GF-D8 (cell line): ENCODE measurements at places on chromosomes 2 and 18.

DNA sequence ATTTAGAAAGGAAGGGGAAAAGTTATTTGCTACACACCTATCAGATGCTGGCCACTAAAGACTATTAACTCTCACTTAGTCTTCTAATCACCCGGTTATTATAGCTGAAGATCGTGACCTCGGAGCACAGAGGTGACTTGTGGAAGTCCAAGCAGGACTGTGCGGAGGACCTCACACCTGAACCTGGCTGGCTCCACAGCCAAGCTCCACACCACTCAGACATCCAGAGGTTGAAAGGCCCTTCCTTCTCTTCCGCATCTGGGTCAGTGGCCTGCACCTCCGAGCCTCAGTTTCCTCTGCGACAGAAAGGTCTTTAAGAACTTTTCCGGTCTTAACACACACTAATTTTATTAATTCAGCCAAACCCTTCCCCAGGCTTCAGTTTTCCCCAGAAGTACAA is 57.9 kb downstream of the TNS1 start:
- DNase-seq: no peak

GRCh38 chr2:166357068-166357949 is 18.4 kb downstream of the SCN9A start:
- DNase-seq: no peak

DNA sequence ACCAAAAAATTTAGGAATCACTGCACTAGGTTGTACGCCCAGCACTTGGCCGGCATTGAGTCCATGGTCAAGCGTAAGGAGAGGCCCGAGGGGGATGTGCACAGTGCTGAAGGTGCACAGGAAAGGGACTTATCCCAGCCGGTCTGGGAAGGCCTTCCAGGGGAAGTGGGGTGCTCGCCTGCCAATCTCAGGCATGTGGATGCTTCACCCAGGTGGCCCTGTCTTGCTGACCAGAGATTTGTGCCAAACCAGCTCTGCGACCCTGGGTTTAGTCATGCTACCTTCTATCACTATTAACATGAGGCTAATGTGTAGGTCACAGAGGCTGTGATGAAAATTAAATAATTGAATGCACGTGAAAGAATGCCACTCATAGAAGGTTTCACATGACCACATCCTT is 1.7 kb upstream of the ITM2C start:
- DNase-seq: no peak

DNA sequence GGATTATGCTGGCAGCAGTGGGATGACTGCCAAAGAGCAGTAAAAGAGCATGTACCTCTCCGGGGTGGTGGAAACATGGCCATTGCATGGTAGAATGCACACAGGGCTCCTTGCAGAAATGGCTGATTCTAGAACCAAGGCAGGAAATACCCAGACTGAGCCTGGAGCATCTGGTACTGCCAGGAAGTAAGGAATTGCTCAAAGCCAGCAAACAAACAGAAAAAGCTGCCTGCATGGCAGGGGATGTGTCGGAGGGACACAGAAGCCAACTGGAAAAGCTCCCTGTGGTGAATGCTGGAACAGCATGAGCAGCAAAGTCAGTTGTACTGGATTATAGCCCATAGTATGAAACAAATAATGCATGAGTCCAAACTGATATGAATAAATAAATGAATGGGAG is 78.0 kb upstream of the NFATC1 start:
- DNase-seq: no peak

DNA sequence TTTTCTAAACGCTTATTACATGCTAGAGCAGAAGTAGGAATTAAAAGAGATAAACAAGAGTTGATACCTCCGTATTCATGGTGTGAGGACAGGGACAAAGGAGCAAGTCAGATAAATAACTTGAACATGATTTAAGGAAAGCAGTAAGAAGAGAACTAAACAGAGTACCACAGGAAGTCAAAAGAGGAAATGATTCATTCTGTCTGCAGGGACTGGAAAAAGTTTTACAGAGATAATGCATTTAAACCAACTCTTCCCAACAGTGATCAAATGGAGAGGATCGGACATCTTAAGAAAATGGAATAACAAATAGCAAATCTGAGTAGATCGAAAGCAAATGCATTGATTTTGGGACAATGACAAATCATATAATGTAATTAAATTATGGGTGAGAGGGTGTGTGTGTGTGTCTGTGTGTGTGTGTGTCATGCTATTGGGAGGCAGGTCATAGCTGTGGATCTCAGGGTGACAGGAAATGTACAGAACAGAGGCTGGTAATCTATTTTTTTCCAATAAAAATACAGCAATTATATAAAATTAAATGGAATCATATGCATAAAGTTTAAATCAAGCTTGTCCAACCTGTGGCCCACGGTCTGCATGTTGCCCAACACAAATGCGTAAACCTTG is 113.4 kb downstream of the MC4R start:
- no peak for DNase-seq

DNA sequence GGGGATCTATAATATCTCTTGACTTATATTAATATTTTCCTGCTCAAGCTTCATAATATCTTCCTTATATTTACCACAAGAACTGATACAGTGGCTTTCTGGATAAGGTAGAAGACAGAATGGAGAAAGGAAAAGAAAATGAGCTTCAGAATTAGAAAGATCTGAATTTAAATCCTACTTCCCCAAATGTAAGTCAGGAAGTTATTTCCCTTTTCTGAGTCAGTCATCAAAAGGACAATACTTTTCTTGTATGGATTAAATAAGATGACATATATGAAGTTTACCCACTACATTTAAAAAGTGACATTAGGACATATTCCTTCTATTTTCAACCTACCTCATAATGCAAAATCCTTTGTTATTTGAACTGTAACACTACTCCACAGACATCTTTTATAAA is 19.0 kb downstream of the KRCC1 start:
- no peak for DNase-seq

- no peak for DNase-seq
Observed at GRCh38 chr2:189593115-189593514, 12.5 kb upstream of the SLC40A1 start.

DNA sequence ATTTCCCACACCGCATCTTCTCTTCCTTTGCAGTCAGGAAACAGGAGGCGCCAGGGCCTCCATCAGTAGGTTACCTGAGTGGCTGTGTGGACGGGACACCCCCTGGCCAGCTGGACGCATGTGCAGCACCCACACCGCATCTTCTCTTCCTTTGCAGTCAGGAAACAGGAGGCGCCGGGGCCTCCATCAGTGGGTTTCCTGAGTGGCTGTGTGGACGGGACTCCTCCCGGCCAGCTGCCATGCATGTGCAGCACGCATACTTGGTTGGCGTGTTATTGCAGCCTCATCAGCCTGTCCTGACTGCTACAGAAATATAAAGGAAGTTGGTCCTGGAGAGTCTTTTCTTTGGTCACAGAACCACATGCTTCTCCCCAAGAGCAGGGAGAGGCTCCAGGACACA is 74.6 kb downstream of the DCDC2C start:
- no peak for DNase-seq

DNA sequence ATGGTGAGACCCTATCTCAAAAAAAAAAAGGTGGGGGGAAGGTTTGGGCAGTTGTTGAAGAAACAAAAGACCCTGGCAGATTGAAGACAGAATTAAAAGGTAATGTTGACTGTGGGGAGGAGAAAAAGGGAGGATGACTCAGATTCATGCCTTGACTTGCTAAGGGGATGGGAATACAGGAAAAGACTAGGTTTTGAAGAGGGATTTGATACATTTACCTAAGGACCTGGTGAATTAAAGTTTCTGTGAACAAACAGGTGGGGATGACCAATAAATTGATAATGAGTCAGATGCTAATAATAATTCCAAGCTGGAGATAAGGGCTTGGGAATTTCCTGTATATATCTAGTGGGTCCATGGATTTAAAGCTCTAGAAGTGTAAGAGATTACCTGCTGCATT is 27.6 kb downstream of the TTR start:
- DNase-seq: no peak

DNA sequence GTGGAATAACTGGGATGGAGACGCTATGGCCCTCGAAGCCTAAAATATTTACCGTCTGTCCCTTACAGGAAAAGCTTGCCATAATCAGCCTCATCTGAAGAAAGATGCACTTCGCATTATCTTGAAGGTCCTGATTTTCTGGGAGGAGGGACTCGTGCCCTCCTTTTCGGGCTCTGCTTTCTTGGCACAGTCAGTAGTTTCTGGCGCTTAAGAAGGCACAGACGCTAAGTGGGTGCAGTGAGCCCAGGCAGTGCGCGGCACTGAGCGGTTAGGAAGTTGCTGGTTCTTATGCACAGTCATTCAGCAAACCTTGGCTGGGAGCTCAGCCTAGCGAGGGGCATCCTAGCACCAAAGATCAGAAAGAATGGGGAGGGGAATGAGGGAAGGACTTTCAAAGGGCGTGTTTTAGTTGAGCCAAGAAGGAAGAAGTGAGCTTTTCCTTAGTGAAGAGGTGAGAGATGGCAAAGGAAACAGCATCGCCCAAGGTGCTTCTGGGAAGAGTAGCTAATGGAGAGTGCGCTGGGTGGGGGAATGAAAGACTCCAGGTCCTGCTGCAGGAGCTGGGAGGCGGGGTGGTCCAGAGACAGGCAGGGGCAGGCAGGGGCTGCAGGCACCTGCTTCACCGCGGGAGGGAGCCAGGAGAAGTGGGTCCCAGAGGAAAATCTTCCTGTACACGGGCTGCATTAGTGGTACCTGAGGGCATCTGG is 64.1 kb downstream of the ZCCHC2 start:
- DNase-seq: no peak

GRCh38 chr2:46559261-46559660 is 79.9 kb downstream of the TMEM247 start:
- no peak for DNase-seq

DNA sequence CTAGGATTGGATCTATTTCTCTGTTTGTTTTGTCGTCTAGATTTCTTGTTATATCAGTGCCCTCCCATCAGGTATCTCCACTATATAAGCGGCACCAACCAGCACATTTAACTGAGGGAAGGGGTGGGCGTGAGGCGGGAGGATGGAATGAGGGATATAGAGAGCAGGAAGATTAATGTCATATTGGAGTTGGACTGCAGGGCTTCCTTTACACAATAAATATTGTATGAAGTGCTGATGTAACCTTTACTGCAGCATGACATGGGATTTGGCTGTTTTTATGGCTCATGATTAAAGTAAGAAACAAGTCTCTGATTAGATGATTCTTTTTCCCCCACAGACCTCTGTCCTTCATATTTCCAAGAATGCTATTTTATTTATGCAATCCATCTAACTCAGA is 54.8 kb downstream of the TMEM200C start:
- DNase-seq: no peak
